Cardiac septum (tissue), 1 donor: ENCODE measurements at places on chromosomes 12 and 14. TPM values are rescaled to one million over a fixed set of nuclear protein-coding genes. Genes with fewer than 3 reads are reported as not detected.
A peak's percentile ranks its signal among the peaks of the same experiment; 100 is the strongest.

LRTM2 gene
- not detected for total RNA-seq

IL26 gene
- total RNA-seq, result not detected

HOXC9 gene
- total RNA-seq, result not detected

PRKD1 gene
- 4.3 TPM for total RNA-seq

PROX2 gene
- total RNA-seq, result not detected

OR2AP1 gene
- not detected for total RNA-seq

VRTN gene
- not detected for total RNA-seq

- no peak for DNase-seq
Measured at GRCh38 chr12:109197327-109197726, 80.9 kb downstream of the ACACB start.

- DNase-seq, result no peak
Measured at GRCh38 chr12:72315858-72316257, 43.7 kb downstream of the TRHDE start.

DNA sequence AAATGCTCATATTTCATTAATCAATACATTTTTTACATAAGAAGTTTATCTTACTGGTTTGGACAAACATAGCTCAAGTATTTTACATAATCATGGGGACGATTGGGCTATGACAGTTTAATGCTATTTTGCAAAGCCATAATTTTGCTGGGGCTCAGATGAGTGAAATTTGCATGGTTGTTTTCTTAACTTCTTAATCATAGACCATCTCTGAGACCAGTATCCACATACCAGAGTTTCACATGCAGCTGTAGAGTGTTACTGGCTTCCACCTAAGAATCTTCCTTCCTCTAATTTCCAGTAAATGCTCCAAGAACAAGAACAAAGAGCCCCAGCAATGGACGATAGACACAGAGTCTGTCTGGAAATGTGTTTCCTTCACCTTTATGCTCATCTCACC lies 303.0 kb upstream of the TMEM132C start:
- DNase-seq, result no peak

DNA sequence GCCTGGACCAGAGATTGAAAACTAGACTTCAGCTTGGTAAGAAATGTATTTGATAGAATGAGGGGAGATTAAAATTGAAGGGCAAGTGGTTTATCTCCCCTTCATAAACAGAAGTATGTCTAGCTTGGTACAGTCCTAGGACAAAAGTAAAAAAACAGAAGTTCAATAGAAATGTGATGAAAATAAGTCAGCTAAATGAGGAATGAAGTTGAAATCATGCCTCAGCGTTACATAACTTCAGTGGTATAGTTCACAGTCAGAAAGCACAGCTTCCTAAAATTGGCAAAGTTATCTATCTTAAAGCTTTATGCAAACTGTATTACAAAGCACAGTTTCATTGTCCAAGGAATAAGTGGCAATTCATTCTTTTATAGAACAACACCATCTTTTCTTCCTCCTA lies 90.2 kb upstream of the SYT10 start:
- DNase-seq, result no peak

- peak; percentile 77 for DNase-seq
Measured at GRCh38 chr14:34496679-34497513, 34.9 kb upstream of the SPTSSA start.

DNA sequence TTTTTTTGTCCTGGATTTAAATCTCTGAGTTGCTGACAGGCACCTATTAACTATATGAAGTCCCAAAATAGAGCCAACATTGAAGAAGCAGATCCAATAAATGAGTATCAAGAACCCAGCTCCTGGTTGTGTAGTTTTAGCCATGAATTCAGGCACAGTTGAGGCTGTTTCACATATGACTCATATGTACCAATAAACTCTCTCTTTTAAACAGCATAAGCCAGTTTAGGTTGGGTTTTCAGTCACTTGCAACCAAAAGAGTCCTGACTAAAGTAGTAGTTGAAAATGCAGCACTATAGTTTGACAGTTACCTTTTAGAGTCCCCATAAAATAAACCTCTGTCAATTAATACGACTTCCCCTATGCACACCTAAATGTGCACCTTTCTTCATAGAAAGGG lies 389.9 kb downstream of the RPS29 start:
- DNase-seq, result no peak

DNA sequence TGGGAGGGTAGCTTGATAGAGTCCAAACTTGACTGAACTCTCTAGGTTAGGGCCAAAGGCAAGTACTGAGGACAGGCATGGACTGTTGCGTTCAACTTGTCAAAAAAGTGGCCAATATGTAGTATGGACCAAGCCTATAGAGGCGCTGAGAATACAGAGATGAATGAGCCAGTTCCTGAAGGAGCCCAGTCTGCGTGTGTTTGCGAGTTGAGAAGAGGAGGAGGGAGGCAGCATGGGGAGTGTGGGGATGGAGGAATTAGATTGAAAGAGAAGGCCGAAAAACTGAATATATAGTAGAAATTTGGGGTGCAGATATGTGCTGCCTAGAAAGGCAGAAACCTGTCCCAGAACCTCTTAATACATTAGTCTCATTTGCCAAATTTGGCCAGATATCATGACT lies 412.4 kb downstream of the PCNX1 start:
- DNase-seq, result no peak

GRCh38 chr14:24070285-24071143 lies 848 bp upstream of the CPNE6 start:
- no peak for DNase-seq

GRCh38 chr12:15545334-15545733 lies 223.0 kb downstream of the PTPRO start:
- no peak for DNase-seq

- no peak for DNase-seq
Measured at GRCh38 chr12:106736051-106736957, 38.2 kb upstream of the RIC8B start.

DNA sequence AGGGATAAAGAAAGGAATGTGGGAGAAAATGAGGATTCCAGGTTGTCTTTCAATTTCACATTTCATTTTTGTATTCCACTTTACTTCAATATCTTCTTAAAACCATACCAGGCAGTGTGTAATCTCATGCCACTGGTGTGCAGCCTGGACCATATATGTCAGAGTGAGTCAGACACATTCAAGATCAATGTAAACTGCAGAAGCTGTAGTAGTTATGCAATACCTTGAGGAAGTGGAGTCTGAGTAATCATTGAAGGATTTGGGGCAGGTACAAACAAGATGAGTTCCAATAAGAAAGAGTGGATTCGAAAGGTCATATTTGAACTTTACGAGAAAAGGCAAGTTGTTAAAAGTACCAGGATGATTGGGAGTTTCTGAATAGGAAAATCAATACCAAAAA lies 14.1 kb downstream of the PLCZ1 start:
- DNase-seq, result no peak

GRCh38 chr14:92960706-92961566 lies 38.0 kb downstream of the CHGA start:
- no peak for DNase-seq

GRCh38 chr12:116876151-116876869 lies 4.9 kb downstream of the HRK start:
- no peak for DNase-seq

DNA sequence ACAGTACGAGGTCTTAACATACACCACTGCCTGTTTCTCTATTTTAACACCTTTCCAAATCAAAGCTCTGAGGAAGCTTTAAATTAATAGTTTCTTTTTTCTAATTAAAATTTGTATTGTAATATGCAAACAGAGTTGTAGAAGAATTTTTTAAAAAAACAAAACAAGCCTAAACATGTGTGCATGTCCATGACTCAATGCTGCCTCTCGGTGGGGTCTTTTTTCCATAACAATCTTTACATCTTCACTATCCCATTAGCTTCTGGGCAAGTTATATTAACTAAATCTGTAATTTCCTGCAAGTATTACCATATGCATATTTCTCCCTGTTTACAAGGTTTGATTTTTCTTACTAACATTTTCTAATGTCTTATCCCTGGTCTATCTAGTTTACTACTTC lies 143.9 kb upstream of the NAV3 start:
- no peak for DNase-seq

GRCh38 chr12:23585156-23585781 lies 364.2 kb downstream of the SOX5 start:
- DNase-seq, result no peak

DNA sequence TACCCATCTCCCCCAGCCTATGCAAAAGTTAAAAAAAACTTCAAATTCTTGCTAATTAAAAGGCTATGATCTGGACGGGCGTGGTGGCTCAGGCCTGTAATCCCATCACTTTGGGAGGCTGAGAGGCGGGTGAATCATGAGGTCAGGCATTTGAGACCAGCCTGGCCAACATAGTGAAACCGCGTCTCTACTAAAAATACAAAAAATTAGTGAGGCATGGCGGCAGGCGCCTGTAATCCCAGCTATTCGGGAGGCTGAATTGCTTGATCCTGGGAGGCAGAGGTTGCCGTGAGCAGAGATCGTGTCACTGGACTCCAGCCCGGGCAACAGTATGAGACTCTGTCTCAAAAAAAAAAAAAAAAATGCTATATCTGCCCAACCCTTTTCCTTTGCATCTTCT lies 925.4 kb downstream of the GALC start:
- DNase-seq, result no peak

DNA sequence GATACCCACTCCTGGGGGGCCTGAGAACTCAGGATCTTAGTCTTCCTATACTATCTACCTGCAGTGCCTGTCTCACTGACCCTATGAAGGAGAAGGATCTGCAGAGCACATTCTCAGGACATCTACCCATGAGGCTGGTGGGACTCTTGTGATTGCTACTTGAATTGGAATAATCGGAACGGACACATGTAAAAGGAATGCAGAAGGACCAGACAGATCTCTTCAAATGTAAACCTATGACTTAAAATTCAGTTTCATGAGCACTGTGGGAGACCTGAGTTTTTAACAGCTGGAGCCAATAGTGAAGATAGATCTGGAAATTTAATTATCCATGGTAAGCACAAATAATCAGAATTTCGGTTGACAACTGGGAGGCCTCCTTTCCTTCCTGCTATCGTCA lies 35.2 kb upstream of the CPSF6 start:
- DNase-seq, result no peak

GRCh38 chr12:54019924-54020590 lies 8.2 kb upstream of the HOXC6 start:
- no peak for DNase-seq

- no peak for DNase-seq
Measured at GRCh38 chr12:57736741-57737466, 1.6 kb downstream of the AGAP2 start.

DNA sequence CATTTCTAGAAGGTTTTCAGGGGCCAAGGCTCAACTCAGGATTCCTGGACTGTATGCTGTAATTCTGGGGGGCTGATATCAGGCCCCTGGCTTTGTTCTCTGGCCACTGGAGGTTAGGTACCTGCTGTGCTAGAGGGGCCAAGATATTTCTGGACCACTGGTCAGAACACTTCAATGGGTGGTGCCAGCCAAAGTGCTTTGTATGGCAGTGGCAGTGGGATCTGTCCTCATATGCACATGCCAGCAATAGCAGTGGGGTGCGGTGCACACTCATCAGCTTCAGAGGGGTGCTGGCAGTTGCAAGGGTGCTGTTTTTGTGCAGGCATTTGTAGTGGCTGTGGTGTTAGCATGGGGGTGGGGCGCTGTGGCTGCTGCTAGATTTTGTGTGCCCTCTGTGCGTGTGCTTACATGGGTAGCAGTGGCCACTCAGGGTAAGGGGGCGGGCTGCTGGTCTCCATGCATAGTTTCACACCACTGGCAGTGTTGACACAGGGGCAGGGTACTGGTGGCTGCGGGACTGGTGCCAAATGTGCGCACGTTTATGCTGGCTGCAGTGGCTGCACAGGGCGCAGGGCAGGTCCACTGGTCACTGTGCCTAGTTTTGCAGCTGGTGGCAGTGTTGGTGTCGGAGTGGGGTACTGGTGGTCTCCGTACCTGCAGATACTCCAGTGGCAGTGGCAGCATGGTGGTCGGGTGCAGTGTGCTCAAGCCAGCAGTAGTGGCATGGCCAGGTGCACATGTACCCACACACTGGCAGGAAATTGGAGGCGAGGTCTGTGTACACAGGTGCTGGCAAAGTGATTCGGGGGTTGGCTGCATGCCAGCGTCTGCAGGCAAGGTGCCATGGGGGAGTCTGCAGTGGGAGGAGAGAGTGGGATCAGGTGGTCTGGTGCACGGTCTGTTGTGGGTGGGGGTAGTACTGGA lies 12.6 kb downstream of the NOPCHAP1 start:
- no peak for DNase-seq

DNA sequence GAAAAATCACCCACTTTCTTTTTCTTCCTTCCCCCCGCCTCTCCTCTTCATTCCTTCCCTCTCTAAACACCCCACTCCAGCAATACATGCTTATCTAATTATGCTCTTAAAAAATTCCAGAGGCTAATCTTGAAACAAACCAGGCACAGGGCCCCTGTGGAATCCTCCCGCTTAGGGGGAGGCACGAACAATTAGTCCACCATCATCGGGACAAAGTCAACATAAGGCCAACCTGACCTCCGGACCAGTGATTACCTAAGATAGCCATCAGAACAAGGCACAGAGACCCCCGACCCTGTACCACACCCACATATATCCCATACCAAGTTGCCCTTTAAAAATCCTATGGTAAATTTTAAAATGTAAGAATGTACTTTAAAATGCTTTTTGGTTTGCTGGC lies 47.1 kb downstream of the KIF21A start:
- DNase-seq, result no peak

- no peak for DNase-seq
Measured at GRCh38 chr14:22131749-22132476, 457.1 kb downstream of the DAD1 start.

DNA sequence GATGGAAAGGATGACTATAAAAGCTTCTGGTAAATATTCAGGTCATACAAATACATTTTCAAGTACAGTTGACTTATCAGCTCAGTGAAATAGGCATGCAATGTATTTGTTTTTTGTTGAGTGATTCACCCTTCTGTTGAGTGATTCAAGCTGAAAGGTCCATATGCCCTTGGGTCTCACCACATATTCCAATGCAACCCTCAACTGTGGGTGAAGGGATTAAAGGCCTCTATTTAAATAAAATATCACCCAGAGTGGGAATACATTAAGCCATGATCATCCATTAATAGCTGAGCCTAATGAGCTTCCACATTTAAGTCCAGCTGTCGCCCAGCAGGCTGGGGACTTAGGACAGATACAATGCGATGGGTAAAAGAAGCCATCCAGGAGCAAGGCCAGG lies 120.2 kb downstream of the CRACR2A start:
- DNase-seq, result no peak

DNA sequence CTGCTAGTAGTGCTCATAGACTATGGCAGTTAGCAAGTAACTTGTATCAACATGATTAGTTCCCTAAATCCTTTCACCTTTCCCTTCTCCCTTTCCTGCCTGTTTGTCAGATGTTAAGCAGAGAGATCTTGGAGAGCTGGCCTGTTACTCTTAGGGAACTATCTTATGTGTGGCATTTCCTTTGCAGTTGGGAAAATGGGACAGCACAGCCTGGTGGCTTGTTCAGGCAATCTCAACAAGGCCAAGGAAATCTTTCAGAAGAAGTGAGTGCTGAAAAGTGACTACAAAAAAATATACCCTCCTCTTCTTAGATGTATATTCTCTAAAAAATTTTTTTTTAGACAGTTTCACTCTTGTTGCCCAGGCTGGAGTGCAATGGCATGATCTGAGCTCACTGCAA lies 7.4 kb downstream of the PARP2 start:
- no peak for DNase-seq

GRCh38 chr12:12837025-12837812 lies 24.1 kb downstream of the DDX47 start:
- no peak for DNase-seq
